ENCODE measurements at places on chromosomes 16 and 17.

- no peak for DNase-seq
Observed at GRCh38 chr16:5916711-5917191, 819.2 kb upstream of the EEF2KMT start.

- DNase-seq: no peak
Observed at GRCh38 chr16:30942426-30942806, 6.5 kb upstream of the ORAI3 start.

GRCh38 chr17:69547947-69548346 is 133.4 kb downstream of the MAP2K6 start:
- DNase-seq: no peak

- DNase-seq: no peak
Observed at GRCh38 chr17:42111871-42112551, 503 bp downstream of the DHX58 start.

DNA sequence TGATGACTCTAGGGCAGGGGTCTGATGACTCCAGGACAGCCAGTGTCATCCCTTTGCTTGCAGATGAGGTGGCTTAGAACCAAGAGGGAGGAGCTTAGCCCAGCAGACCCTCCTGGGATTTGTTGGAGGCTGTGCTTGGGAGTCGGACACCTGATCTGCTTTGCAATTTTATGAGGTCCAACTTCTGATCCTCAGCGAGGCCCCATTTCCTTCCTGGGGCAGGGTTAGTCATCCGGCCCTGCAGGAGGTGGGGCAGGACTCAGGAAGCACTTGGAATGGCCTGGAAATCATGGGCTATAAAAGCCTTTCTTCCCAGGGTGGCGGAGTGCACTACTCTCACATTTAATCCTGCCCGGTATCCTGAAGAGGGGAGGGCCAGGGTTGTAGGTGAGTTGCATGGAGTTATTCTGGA is 168.5 kb downstream of the MSI2 start:
- DNase-seq: no peak

DNA sequence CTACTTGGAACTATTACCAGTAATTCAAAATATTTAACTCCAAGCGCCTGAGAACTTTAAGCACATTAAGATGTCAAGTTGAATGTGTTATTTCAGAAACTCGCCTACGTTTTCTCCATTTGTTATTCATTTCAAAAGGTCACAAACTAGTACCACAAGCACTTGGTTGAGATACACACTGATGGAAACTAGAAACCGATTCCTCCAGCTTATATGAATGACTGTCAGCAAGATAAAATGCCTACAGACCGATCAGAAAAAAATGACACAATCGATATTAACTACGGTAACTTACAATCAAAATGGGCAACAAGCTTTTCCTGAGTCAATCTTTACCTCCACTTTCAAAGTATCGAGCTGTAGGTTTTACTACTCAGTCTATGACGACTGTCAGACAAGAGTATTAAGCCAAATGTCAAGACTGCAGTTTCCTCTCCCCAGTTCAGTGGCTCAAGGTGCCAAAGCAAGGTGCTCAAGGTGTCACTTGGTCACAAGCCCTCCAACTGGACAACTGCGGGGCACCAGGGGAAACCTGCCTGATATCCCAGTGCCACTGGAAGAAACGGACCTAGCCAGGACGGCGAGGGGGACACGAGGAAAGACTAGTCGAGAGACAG is 678 bp downstream of the SRP68 start:
- no peak for DNase-seq

DNA sequence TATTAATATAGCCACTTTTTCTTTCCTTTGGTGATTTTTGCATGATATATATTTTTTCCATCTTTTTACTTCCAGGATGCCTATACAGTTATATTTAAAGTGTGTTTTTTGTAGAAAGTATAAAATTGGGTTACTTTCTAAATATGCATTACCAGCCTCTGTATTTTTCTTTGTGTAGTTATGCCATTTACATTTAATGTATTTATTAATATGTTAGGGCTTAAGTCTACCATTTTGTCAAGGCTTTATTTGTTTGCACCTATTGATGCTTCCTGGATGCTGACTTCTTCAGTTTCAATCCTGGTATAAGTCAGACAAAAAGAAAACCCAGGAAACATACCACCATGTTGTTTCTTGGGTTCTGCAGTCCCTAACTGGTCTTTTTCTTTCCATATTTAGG is 911.1 kb upstream of the GOT2 start:
- DNase-seq: no peak

- DNase-seq: no peak
Observed at GRCh38 chr17:57670769-57671569, 74.1 kb downstream of the CCDC182 start.

GRCh38 chr16:4058386-4058785 is 57.9 kb downstream of the ADCY9 start:
- no peak for DNase-seq

DNA sequence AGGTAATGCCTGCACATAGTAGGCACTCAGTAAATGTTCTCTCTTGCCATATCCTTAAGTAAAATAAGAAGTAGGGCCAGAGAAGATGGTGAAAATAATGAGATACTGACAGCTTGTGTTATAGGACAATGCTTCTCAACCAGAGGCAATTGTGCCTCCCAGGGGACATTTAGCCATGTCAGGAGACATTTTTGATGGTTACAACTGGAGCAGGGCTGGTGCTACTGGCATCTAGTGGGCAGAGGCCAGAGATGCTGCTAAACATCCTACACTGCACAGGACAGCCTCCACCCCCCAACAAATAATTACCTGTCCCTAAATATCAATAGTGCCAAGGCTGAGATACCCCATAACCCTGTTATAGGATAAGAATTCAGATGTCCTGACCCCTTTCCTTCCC is 1.7 kb downstream of the RAD51D start:
- no peak for DNase-seq

GRCh38 chr17:66240013-66240412 is 10.8 kb upstream of the APOH start:
- DNase-seq: no peak

DNA sequence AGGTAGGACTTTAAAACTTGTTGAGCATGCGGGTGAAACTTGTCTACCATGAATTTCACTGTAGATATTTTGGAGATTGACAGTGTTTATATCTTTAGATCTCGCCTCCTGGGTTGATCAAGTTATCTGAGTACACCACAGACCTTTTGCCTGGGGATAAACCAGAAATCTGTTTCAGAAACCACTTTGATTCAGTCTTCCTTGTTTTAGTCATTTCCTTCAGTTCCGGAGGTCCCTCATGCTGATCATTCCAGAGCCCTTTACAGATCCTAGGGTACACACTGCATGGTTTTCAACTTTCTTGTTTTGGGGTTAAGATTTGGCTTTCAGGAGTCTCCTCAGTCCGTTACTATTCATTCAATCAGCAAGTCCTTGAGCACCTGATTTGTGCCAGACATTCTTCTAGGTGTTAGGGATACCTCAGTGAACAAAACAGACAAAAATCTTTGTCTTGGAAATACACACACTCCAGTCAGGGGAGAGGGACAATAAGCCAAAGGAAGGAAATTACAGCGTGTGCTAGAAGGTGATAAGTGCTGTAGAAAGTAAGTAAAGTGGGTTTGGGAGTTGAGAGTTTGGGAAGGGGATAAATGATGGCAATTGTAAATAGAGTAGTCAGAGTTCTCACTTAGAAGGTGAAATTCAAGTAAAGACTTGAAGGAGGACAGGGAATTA is 12.2 kb downstream of the NOD2 start:
- DNase-seq: no peak

DNA sequence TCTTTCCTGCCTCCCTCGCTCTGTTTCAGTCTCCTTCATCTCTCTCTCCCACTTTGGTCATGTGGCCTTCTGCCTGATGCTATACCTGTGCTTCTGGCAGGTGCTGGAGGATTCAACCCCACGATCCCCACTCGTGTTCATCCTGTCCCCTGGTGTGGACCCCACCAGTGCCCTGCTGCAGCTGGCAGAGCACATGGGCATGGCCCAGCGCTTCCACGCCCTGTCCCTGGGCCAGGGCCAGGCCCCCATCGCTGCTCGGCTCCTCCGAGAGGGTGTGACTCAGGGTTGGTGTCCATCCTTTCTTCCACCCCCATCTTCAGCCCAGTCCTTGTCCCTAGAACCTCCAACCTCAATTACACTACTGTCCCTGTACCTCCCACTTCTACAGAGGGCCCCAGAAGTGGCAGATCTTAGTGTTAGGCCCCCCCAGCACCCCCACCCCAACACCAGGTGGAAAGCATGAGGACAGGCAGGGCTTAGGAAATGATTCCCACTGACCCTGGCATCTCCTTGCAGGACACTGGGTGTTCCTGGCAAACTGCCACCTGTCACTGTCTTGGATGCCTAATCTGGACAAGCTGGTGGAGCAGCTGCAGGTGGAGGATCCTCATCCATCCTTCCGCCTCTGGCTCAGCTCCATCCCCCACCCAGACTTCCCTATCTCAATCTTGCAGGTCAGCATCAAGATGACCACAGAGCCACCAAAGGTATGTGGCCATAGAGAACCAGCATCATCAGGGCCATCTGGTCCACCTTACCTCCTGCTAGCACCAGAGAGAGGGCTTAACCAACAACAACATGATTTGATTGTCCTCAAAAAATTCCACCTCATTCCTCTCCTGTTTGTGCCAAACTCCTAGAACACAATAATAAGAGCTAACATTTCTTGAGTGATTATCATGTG is 9.7 kb upstream of the KDM6B start:
- no peak for DNase-seq

GRCh38 chr16:57235128-57236021 is 9.7 kb upstream of the ARL2BP start:
- DNase-seq: no peak

DNA sequence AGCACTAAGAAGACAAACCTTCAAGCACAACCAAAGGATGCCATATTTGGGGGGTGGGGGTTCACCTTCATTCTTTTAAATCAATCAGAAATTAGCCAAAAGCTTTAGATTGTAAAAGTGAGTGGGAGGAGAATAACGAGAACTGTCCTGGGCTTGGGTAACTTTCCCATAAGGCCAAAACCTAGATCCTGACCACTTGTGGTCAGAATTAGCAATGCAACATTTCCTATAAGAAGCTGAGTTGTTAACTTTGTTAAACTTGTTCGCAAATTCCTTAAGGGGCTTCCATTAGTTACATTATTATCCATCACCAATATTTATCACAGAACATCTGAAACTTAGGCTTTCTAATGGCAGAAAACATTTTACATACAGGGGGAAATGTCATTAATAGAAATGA is 25.1 kb downstream of the STAT5B start:
- no peak for DNase-seq

DNA sequence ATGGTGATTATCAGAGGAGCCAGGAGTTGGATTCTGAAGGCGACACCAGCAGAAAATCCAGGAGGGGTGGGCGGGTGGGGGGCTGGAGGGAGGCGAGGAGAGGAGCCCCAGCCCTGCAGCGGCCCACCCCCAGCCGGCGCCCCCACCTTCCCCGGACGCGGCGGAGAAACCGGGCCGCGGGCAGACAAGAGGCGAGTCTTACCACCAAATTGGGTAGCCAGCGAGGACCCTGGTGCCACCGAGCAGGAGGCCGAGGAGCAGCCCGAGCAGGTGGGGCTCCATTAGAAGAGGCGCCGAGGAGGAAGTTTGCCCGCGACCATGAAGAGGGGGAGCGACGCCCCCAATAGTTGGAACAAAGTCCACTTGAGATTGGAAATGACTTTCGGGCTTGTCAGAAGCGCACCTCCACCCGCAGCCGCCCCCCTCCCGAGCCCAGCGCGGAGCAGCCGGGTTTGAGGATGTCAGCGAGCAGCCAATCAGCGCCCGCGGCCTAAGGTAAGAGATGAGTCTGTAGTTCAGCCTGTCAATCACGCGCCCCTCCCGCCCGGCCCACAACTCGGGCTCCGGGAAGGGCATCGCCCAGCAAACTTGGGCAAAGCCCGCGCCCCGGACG is at the start of gene WNT3:
TSS of gene WNT3 (minus strand) at position 377 of the 613 bp plus-strand sequence. CDS start at position 282, 95 bp downstream.
- DNase-seq: peak; percentile 36

- DNase-seq: no peak
Observed at GRCh38 chr16:19923396-19923795, 38.7 kb upstream of the GPRC5B start.

DNA sequence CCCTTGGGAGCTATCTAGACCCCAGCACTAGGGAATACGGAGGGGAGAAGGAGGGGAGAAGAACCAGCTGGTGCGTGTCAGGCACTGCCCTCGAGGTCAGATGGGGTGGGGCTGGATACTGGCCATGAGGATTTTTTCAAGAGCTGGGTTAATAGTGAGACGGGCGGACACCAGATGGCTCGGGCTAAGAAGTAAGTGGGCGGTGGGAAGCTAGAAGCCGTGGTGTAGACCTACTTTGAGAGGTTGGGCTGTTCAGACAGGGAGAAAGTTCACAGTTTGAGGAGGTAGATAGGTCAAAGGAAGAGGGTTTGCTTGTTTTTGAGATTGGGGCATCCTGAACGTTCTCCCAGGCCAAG is 303.8 kb downstream of the SEC14L1 start:
- no peak for DNase-seq

- peak; percentile 57 for DNase-seq
Observed at GRCh38 chr17:18217412-18218015, 7.9 kb upstream of the LLGL1 start.

GRCh38 chr16:27618606-27619327 is 68.8 kb downstream of the KATNIP start:
- no peak for DNase-seq

DNA sequence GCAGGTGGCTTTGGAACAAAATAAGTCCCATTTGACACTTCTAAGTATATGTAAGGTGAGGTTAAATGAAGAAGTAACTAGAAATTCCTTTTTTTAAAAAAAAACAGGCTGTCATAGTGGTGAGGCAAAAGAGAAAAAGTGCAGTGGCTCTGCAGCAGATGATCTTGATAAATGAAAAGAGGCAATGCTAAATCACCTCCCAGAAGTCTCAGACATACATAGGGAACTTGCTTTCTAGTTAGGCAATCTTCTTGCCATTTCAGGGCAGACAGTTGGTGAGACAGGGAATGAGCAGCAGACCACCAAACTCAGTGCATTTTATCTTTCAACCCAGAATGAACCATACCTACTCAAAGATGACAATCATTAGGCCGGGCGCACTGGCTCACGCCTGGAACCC is 90.8 kb downstream of the MYO1D start:
- no peak for DNase-seq

DNA sequence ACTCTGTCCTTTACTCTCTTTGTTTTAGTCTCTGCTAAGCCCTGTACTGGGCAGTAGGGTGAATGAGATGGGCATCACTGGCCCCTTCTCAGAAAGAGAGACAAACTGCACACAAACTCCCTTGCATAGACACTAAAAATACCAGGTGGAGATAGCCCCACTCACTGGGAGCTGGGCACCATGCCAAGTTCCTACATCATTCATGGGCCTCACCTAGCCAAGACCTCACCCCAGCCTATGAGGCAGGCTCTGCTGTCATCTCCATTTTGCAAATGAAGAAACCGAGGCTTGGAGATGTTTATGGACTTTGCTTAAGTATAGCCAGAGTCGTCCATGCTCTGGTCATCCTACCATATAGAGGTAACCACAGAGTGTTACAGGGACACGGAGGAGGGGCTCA is 499.8 kb upstream of the CDH11 start:
- no peak for DNase-seq

DNA sequence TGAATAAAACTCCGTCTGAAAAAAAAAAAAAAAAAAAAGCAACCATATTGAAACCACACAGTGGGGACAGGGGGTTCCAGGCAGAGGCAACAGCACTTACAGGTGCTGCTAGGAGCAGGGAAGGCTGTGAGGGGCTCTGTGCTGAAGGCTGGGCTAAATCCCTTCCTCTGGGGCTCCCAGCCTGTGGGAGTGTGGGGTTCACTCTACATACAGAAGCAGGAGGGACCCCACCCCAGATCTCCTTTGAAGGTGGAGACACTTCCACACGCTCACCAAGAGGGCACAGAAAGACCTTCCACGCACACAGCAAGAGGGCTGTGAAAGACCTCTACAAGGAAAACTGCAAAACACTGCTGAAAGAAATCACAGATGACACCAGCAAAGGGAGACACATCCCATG is 53.9 kb downstream of the USP22 start:
- no peak for DNase-seq

All from CD8-positive, alpha-beta memory T cell (primary cell).